NCI-H1092 (cell line): ENCODE measurements at places on chromosomes 12 and 14.

GRCh38 chr12:102005256-102005655 lies 56.5 kb downstream of the WASHC3 start:
- DNase-seq = no peak

GRCh38 chr12:64903479-64904152 lies 79.2 kb downstream of the TBC1D30 start:
- no peak for DNase-seq

GRCh38 chr12:12336049-12336411 lies 14.0 kb downstream of the MANSC1 start:
- DNase-seq = no peak

- DNase-seq = no peak
Measured at GRCh38 chr12:87930033-87930432, 99.2 kb downstream of the C12orf50 start.

GRCh38 chr14:88476214-88476774 lies 78.5 kb downstream of the PTPN21 start:
- no peak for DNase-seq

GRCh38 chr12:47672068-47672467 lies 33.8 kb downstream of the RPAP3 start:
- no peak for DNase-seq

- no peak for DNase-seq
Measured at GRCh38 chr12:130350715-130351114, 13.0 kb downstream of the PIWIL1 start.

DNA sequence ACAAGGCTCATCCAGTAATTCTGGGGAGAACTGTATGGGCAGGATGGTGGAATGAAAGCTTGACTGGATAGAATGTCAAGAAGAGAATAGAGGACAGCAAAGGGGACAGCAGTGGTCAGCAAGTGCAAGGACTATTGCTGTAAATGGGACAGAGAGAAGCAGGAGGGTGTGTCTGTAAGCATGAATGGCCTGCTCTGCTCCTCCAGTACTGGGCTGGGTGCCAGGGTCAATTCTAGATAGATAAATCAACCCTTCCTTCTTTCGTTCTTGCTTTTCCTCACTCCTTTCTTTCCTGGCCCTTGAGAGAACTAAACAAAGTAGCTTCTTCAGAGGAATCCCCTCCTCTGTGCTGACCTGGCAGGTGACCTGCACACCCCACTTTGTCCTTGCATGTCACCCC lies 1019.2 kb downstream of the BCL11B start:
- no peak for DNase-seq

DNA sequence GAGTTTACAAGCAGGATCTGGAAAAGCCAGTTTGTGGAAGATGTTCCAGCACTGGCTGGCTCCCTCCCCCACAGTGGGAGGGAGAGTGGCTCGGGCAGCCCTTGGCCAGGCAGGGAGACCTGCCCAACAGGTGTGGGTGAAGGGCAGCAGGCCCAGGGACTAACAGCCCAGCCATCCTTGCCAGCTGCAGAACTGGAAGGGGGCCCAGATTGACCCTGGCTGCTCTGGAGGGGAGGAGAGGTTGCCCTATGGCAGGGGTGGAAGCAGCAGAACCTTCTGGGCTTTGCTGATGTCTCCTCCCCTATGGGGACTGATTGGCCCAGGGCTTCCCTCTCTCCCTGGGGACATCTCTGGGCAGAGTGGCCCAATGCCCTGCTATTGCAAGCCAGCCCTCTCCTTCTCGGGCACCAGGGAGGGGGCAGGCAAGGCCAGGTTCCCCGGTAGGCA lies 20.5 kb downstream of the IRF2BPL start:
- DNase-seq = no peak

- DNase-seq = no peak
Measured at GRCh38 chr14:105211758-105212089, 30.6 kb upstream of the NUDT14 start.

- no peak for DNase-seq
Measured at GRCh38 chr12:65891219-65891618, 66.9 kb downstream of the HMGA2 start.

GRCh38 chr14:26702721-26703230 lies 104.9 kb upstream of the NOVA1 start:
- no peak for DNase-seq

DNA sequence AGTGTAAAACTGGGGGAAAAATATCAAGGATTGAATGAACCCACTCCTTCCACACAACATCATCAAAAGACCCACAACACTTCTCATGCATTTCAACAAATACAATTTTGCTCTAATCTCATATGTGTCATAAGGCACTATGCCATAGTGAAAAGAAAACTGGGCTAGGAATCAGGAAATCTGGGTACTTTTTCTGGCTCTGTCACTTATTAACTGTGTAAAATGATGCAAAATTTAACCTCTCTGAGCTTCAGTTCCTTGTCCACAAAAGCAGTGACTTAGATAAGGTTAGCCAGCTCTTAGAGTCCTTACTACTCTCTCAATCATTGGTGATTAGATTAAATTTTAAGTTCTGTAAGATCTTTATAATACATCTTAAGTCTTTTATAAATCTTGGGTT lies 250.5 kb upstream of the SOX5 start:
- no peak for DNase-seq

- no peak for DNase-seq
Measured at GRCh38 chr12:121295746-121296617, 527 bp downstream of the CAMKK2 start.

DNA sequence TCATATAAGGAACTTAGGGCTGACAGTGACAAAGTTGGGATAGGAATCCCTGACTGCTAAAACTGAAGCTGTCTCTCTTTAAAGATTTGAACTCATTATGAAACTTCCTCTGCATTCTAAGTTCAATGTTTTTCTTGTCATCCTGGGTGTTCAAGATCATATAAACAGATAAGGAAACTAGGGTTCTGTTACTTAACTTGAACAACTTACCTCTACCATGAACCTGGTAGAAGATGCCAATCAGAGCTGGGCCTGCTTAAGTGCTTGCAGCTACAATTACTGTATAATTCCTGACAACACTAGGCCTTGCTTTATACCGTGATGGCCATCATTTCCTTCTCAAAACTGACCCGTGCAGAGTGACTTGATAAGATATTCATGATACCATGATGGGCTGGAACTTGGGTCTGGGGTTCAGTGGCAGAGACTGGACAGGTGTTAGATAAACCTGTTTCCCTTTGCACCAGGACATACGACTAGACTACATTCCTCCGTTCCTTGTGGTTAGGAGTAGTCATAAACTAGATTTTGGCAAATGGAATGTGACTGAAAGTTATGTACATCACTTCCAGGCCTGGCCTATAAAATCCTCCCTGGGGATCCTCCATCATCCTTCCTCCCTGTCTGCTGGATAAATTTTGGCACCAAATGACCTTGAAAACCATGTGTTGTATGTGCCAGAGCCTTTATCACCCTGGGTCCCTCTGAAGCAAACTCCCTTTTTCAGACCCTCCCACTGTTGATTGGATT lies 172.2 kb upstream of the PRICKLE1 start:
- DNase-seq = no peak

GRCh38 chr14:68519671-68520187 lies 273.1 kb downstream of the ZFP36L1 start:
- no peak for DNase-seq
